ENCODE measurements at places on chromosomes 7 and 10. TPM values are rescaled to one million over a fixed set of nuclear protein-coding genes. Genes with fewer than 3 reads are reported as not detected.

DNA sequence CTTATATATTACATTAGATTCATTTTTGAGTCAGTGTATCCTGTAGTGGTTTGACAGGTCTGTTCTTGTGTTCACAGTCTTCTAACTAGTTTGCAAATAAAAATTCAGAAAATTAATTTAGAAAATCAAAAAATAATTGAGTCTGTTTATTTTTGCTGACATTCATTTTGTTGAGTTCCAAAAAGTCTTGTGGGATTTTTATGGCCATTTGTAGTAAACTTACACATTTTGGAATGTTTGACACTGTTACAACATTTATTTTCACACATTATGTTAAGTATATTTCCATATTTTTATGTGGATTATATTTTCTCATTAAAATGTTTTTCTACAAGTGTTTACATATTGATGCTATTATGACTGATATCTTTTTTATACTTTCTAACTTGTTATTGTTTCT is 16.4 kb downstream of the RABGEF1 start:
- no peak for DNase-seq

GRCh38 chr7:116902867-116903266 is 40.5 kb downstream of the CAPZA2 start:
- no peak for DNase-seq

GRCh38 chr10:132670546-132671227 is 115.3 kb downstream of the NKX6-2 start:
- DNase-seq = no peak

GRCh38 chr7:46949270-46949931 is 632.5 kb downstream of the TNS3 start:
- DNase-seq = no peak

- no peak for DNase-seq
These were observed 89.1 kb downstream of the EGFR start for GRCh38 chr7:55107946-55108345.

- DNase-seq = no peak
These were observed 75.4 kb downstream of the HDAC9 start for GRCh38 chr7:18570890-18571478.

- no peak for DNase-seq
These were observed 531.0 kb upstream of the COBL start for GRCh38 chr7:51847461-51848134.

DNA sequence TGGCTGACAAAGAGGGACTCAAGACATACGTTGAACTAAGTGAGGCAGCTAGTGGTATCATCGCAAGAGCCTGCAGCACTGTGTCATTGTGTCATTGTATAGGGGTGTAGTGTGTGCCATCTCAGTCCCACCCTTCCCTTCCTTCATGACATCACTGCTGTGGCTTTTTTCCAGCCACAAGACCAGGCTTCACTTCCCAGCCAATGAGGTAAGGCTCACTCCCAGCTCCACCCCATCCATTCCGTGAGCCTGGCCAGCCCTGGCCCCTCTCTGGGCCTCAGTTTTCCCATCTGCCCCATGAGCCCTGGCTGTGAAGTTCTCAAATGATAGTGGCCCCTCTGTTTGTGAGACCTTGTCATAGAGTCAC is 134.3 kb upstream of the ZMIZ1 start:
- no peak for DNase-seq

- DNase-seq = no peak
These were observed 15.9 kb downstream of the TTYH3 start for GRCh38 chr7:2647594-2648172.

GRCh38 chr7:138483531-138483930 is 23.5 kb downstream of the TRIM24 start:
- no peak for DNase-seq

DNA sequence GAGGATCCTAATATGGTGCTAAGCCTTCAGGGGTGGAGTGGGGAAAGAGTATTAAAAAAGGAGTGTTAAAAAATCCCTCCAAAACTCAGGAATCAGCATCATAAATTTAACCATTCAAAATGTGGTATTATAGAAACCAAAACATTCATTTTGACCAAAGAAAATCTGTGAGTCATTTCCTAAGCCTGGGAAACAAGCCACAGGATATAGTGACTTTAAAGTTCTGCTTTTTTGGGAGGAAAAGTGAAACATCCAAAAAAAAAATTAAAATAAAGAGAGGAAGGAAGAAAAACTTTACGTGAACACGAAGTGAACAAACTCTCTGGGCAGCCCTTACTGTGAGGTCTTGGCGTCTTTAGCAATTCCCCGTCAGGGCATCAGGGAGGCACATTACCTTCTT is 74.0 kb upstream of the GSDME start:
- DNase-seq = no peak

DNA sequence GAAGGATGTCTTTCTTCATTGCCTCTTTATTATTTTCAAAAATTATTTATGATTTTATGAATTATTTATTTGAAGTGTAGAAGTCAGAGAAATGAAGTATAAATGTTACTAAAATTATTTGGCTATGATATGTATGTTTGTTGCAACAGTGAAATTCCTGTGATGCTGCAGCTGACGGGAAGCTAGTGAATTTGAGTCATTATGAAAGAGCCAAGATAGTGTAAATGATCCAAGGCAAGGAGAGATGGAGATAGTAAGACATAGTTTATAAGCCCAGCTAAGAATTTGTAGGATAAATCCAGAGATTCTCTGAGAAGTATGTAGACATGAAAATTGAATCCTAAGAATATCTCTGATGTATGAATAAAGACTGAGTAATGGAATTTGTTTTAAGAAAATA is 30.8 kb downstream of the CASD1 start:
- no peak for DNase-seq

GRCh38 chr7:19619122-19619521 is 89.7 kb downstream of the POLR1F start:
- no peak for DNase-seq

- DNase-seq = no peak
These were observed 33.4 kb upstream of the NPVF start for GRCh38 chr7:25261545-25262140.

The AKR1C4 gene
- not detected for total RNA-seq

The TUBB8 gene
- not detected for total RNA-seq

The SP8 gene
- 3.3 TPM for total RNA-seq

Data from occipital lobe (tissue), 3 donors.